ENCODE measurements at places on chromosomes 2 and 18.

DNA sequence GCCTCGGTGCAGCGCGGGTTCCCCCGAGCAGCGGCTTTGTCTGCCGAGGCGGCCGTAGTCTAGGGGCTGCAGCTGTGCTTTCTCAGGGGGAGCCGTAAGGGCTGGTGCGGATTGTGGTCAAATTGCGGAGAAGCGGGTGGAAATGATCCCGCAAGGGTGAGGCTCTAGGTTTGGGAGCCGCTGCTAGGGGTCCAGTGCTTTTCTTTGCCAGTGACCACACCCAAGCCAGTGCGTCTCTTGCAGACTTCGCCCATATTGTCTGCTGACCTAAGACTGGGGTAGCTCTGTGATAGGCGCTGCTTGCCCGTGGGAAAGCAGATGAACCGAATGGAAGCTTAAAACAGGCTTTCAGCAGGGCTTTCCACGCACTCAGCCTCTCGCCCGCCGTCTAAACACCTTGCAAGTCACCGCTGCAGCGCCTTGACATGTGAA is 2.1 kb downstream of the DPYSL5 start:
- no peak for DNase-seq

DNA sequence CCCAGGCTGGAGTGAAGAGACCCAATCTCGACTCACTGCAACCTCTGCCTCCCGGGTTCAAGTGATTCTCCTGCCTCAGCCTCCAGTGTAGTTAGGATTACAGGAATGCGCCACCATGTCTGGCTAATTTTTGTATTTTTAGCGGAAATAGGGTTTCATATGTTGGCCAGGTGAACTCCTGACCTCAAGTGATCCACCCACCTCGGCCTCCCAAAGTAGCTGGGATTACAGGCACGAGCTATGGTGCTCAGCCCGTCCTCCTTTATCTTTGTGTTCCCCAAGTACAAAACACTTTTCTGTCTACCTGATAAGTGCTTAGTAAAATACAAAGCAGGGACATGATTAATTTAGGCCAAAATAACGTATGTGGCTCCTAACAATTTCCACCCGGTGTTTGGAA is 91.2 kb upstream of the STK17B start:
- DNase-seq, result no peak

DNA sequence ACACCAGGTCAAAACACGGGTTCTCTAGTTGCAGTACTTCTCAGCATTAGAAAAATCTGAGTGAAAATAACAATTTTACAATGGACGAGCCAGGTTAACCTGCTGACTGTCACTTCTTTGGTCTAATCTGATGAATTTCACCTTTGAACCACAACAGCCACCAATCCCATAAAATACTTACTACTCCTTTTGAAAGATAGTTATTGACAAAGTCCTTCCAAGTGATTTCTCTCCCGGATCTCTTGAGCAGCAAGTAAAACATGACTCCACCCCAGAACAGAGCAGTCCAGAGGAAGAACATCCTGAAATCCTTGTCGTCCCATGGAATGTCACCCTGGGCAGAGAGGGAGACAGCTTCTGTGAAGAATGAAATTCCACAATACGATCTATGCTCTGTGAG is 10.2 kb downstream of the AFG3L2 start:
- DNase-seq, result no peak

GRCh38 chr2:177149155-177149503 is 63.5 kb upstream of the HNRNPA3 start:
- no peak for DNase-seq

DNA sequence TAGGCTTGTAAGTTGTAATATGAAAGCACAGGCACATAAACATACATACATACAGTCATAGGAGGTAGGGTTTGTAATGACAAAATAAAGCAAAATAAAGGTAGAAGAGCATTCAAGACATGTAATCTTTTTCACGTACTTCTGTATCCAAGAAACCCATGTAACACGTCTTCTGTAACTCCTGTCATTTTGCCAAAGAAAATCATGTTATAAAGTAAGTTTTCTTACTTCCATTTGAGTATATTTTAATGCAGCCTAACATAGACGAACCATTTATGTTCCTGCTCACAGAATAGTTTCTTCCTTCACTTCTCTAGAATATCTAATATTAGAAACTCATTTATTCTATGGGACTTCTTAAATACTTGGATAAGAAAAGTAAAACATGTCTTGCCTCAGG is 1884.0 kb upstream of the CELF4 start:
- DNase-seq, result no peak

- no peak for DNase-seq
These were observed 180.2 kb downstream of the THADA start for GRCh38 chr2:43415592-43415991.

- no peak for DNase-seq
These were observed 3.5 kb upstream of the NMUR1 start for GRCh38 chr2:231533777-231534125.

DNA sequence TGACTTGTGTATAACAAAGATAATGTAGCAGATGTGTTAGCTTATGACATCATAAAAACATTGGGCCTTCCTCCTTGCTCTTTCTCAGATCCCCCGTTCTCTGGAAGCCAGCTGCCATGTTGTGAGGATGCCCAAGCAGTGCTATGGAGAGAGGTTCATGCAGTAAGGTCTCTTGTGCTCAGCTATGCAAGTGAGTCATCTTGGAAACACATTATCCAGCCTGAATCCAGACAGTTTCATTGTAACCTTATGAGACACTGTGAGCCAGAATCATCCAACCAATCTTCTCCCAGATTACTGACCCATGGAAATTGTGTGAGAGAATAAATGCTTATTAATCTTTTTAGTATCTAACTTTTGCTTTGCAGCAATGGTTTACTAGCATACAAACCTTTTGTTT is 60.8 kb downstream of the ST6GAL2 start:
- no peak for DNase-seq

DNA sequence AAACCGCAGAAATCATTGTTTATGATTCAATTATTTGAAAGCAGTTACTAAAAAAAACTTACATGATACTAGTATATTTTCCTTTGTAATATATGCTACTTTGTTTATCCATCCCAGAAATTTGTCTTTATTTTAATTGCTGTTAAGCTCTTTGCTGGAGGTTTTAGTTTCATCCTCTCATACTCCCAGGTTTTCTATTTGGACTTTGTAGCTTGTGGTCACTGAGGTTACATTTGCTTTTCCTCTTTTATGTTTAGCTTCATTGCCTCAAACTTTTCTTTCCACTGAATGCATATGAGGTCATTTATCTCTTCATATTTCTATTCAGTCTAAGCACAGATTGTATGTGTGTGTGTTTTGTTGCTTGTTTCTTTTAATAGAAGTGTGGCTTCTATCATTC is 89.9 kb downstream of the ERBB4 start:
- no peak for DNase-seq

GRCh38 chr18:43651057-43651456 is 373.8 kb upstream of the SYT4 start:
- DNase-seq, result no peak

- no peak for DNase-seq
These were observed 16.6 kb upstream of the ZNF396 start for GRCh38 chr18:35393716-35394115.

- DNase-seq, result no peak
These were observed 55.2 kb upstream of the GYPC start for GRCh38 chr2:126600742-126601141.

DNA sequence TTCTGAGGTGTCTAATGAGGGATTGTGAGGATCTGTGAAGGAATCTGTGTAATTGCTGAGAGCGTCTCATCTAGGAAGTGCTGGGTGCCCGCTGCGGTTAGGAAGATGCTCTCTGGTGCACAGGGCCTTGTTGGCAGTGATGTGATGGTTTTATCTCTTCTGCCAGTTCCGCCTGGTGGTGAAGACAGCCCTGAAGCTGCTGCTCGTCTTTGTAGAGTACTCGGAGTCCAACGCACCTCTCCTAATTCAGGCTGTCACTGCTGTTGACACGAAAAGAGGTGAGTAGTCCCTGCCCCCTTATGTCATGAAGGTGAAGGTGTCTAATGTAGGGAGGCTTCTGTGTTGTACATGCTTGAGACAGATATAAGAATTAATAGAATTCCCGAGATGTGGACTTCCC is 234.2 kb downstream of the TPGS2 start:
- DNase-seq, result no peak

GRCh38 chr2:28336264-28336980 is 56.2 kb upstream of the FOSL2 start:
- no peak for DNase-seq

- DNase-seq, result no peak
These were observed 28.1 kb downstream of the FAM171B start for GRCh38 chr2:186721956-186722355.

GRCh38 chr2:37600735-37601134 is 70.7 kb downstream of the CDC42EP3 start:
- no peak for DNase-seq

- DNase-seq, result no peak
These were observed 91.3 kb downstream of the NBEAL1 start for GRCh38 chr2:203105996-203106395.

DNA sequence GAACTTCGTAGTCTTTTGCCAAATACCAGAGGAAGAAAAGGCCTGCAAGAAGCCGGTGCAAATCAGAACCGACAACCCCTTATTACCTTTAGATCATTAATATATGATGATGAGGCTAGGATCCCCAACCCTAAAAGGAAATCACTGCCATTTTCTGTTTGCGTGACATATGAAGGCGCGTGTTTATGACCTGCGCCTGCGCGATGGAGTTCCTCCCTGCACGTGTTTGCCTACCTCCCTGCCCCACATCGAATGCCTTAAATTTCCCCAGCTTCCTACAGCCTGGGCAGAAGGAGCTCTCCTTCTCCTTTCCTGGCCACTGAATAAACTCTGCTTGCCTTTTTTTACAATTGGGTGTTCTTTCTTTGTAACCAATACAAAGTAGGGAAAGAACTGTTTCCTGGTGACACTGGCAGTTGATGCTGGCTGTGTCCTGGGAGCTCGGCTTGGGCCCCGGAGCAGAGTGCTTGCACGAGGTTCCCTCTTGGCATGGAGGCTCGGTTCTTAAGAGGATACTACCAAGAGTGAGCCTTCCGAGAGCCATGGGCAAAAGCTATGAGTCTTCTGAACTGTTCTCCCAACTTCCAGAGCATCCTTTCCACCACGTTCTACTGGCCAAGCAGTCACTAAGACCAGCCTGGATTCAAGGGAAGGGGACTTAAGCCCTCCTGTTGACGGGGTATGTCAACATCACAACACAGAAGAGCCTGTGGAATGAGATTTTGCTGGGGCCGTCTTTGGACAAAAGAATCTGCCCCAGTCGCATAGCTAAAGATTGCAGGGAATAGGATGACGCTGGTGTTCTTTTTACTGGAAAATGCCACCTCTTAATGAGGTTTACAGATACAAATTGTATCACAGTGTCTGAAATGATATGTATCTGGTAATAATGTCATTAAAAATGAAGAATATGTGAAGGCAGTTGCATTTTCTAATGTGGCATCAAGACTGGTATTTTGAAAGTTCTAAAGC is 179.8 kb downstream of the SH3BP4 start:
- no peak for DNase-seq

DNA sequence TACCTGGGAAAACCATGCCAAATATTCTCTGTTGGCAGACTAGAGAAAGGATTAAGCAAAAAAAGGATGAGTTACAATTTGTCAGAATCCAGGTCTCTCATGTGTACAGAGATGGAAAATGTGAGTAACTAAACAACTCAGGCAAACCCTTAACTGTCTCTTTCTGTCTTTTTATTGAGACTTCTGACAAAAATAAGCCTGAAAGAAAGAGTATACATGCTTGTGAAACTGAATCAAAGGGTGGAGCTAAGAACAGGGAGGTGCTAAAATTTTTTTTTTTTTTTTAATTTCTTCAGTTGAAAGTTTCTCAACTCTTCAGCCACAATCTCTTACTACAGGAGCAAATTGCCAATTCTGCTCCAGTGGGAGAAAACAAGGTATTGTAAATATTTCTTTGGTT is at the start of gene SERPINB10:
TSS of gene SERPINB10 (plus strand) at position 295 of the 400 bp plus-strand sequence. CDS start 7,553 bp downstream, outside the sequence.
- DNase-seq, result no peak

- no peak for DNase-seq
These were observed 16.6 kb downstream of the THAP4 start for GRCh38 chr2:241620419-241620769.
